Ascending aorta (tissue), 2 donors: ENCODE measurements at places on chromosomes 6 and 20.

- no peak for DNase-seq
These were observed 6.9 kb upstream of the CTNNBL1 start for GRCh38 chr20:37686762-37687477.

DNA sequence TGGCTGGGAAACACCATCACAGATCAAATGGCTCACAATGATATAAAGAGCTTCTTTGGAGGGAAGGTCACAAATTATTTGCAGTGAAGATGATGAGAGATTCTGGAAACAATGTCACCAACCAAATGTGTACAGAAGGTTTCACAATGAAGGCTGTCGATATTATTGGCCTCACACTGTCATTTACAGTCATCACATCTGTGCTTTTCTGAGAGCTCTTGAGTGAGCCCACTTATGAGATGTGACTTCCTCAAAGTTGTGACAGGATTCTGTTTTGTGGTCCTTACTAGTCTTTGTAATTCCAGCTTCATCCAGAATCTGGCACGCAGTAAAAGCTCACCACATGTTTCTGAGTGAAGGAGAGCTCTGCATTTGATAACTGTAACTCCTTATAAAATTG, 133.6 kb downstream of the LMBRD1 start:
- no peak for DNase-seq

DNA sequence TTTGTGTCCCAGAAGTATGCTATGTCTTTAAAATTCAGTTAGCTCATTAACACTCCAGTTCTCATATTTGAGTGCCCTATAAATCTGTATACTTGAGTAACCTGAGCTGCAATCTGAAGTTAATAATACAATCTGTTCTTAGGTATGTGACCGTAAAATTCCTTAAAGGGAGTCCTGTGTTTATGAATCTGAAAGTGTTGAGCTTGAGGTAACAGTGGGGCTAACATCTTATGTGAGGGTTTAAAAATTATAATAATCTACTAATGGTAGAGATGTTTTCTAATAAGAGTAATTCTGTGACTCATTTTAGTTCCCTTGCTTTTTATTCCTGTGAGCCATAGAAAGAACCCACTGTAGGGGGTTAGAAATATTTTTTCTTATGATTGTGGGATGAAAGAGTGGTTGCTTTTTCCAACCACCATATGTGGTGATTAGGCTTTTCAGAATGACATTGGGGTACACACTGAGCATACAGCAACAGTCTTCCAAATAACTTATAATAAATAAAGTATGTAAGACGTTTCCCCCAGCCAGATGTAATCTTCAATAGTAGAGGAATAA, 121.2 kb downstream of the BCKDHB start:
- no peak for DNase-seq

DNA sequence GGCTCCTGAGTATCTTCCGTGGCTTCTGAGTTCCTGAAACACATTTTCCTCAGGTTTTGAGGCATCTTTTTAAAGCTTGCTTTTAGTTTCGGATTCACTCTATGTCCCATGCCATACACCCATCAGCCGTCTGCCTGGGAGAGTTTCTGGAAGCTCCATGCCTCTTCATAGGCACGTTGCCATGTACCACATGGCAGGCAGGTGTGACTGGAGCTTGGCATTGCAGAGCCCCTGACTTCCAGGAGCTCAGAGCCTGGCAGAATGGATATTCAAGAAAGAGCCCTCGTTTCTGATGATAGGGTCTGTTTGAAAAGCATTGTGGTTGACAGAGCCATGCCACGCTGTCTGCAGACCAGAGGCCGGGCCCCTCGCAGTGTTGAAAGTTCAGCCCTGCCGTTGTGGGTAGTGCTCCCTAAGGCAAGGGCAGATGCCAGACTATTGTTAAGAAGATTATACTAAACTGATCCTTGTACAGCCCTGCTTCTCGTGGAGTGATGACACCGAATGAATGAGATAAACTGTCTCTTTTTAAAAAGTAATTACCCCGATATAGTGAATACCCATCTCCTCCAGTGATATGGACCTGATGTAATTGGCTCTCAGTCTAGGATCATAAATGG, 100.0 kb downstream of the RPP40 start:
- no peak for DNase-seq

GRCh38 chr6:144564202-144564601, 279.1 kb downstream of the UTRN start:
- no peak for DNase-seq

- no peak for DNase-seq
These were observed 413.5 kb downstream of the CDC5L start for GRCh38 chr6:44800784-44801592.

DNA sequence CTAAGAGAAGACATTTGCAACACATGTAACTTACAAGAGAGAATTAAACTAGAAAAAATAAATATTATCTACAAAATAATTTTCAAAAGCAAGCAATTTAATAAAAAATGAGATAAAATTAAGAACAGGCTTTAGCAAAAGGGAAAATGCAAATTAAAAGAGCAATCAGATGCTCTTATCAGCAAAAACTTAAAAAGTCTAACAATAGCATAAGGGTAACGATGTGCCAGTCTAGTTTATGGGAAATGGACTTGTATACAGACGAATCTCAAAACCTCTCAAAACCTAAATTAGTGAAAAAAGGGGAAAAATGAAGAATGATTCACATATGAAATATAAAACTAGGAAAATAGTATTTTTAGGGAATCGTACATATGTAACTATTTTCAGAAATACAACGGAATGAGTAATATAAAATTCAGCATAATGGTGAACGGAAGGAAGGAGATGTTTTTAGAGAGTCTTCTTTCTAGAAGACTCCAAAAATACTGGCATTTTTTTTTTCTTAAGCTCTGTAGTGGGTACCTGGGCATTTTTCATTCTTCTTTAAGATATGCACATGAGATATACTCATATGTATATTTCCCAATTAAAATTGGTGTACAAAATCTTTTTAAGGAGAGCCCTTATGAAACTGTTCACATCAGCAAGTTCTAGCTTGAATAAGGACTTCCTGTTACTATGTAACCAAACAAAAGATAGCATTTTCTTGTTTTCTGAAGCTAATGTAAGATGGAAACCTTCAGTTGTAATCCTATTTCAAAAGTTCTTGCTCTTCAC, 927 bp upstream of the MANEA start:
- DNase-seq: no peak

DNA sequence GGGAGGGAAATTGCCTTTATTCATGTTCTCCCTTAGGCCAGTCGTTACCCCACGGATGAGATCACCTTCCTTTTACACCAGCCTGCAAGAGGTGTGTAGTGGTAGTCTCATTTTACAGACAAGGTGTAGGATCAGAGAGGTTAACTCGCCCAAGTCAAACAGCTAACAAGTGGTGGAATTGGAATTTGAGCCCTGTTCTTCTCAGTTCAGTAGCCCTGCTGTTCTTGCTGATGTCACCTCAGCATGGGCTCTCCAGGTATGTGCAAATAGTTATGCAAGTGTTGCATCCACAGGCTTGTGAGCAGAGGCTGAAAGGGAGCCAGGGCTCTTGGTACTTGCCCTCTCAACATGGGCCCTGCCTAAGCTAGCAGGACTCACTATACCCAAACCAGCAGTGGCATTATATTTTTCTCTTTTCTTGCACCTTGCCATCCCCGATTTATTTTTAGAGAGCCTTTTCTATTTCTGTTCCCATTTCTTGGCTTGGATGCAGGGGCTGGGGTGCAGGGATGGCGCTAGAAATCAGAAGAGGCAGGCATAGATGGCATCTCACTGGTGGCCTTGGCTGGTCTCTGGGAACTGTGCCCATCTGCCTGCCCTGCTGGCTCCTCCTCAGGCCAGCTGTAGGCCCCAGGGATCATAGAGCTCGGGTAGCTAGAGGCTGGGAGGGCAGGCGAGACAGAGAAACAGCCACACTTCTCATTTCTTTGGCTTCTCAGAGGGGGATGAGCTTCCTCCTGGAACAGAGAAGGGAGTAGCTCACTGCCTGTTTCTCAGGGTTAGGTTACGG, 18.2 kb downstream of the PPARD start:
- DNase-seq: no peak

DNA sequence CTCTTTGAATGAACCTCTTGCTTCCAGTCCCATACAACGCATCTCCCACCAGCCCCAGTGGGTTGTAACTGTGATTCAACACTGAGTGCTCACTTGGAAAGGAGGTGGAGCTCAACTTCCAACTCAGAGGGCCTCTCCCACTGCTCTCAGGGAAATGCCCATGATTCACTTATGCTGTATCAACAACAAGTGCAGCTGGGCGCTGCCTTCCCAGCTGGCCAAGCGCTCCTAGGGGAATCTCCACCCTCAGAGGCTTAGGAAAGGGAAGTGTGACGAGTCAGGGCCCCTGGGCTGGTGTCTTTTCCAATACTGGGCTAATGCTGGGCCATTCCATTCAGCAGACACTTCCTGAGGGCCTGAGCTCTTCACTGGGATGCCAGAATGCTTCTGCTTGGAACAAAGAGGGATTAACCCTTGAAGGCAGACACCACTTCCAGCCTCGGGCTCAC, 8.1 kb upstream of the OCSTAMP start:
- DNase-seq: no peak

- DNase-seq: no peak
These were observed 13.4 kb upstream of the NANP start for GRCh38 chr20:25637247-25637646.

DNA sequence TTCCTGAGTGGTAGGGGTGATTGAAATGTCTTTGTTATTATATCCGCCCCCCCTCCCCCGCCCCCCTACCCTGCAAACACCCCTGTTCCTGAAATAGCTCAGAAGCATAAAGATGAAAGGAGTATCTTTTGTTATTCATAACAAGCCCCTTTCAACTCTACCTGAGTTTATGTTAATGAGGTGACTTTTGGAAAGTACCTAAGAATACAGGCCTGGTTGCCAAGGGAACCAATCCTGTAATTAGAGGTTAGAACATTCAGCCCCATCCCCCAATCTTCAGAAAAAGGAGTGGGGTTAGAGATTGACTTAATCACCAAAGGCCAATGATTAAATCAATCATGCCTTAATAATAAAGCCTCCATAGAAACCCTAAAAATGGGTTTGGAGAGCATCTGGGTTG, 979.2 kb upstream of the GJE1 start:
- DNase-seq: no peak

DNA sequence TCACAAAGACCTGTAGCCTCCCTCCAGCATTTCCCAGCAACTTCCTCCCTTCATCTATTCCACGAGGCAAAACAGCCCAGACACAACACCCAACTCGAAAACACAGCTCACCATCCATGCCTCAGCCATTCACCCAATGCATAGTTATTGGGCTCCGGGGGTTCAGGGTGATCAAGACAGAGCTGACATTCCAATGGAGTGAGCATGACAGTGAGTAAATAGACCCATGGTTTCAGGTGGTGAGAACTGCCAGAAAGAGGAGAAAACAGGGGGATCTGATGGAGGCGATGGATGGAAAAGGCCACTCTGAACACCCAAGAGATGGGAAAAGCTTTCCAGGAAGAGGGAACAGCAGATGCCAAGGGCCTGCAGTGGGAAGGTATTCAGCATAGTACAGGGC, 5.9 kb downstream of the CASS4 start:
- DNase-seq: no peak

DNA sequence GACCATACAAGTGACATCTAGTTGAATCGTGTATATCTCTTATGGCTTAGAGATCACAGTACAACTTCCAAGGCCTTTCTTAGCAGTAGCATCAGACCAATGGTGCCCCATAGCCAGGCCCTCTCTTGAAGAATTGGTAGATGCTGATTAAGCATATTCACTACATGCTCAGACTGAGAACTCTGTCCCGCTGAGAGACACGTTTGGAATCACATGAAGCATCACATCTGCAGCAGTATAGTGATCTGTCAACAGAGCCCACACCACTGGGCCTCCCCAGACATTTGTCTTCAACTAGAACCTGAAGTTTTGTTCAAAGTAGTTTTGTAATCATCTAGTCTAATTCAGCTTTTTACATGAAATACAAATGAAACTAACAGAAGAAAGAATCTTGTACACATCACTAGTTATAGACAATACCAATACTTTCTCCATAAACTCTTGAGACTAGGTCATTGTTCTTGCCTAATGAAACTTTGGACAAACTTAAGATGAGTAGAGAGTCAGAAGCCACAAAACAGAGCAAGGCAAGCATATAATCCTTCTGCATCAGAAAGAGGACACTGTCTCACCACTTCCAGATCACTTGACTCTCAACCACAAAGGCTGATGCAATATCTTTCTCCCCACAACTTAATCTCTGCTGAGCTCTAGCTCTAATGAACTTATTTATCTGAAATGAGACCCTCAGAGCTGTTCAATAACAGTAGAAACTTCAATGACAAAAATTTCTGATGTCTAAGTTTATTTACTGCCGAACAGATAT, 182.7 kb downstream of the TBX18 start:
- no peak for DNase-seq

DNA sequence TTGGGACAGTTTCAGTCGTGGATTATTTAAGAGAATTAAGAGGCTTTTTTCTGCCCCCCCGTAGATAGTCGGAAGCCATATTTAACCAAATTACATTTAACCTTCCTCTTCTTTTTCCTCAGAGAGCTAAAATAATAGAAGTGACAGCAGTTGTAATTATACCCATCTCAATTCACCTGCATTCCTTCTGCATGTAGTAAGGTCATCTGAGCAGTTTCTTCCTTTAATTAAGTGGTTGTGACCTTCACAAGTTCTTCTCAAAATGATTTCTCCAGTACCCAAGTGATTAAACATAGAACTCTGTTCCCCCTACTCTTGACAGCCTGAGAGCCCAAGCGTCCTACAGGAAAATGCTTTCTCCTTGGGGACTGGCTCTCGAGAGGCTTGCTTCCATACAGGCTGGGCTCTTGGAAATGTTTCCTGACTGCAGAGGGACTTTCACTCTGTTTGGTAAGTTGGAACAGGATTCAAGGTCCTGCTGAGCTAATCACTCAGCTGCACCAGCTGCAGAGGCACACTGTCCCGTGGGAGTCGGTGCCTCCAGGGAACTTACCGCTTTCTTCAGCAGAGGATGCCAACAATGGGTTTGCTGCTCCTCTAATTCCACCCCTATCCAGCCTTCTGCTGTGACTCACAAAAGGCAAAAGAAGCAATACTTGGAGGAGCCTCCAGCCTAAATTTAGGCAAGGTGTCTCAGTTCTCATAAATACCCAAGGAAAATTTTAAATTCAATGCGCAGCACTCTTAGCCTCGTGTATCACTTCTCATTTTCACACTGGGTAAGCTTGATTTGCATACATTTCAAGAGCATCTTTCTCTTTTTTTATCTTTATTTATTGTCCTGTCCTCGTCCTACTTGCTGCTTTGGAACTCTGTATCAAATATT, 414.9 kb downstream of the KIF16B start:
- no peak for DNase-seq

- no peak for DNase-seq
These were observed 6.4 kb downstream of the PTK6 start for GRCh38 chr20:63530788-63531160.

DNA sequence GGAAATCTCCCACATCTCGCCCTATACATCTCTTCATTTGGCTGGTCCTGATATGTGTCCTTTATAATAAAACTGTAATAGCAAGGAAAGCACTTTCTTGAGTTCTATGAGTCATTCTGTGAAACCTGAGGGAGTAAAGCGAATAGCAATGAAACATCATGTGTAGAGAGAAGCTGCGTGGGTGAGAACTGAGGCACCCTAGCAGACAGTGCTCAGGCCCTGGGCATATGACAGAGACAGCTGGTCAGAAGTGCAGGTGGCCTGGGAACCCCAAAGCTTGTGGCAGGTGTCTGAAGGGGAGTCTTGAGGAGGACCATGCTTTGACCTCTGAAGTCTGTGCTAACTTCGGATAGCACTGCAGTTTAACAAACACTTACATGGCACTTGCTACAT, 1.3 kb upstream of the BLOC1S5 start:
- no peak for DNase-seq
